NB4 (cell line): ENCODE measurements at places on chromosomes 2 and 18.
A peak's percentile ranks its signal among the peaks of the same experiment; 100 is the strongest.

DNA sequence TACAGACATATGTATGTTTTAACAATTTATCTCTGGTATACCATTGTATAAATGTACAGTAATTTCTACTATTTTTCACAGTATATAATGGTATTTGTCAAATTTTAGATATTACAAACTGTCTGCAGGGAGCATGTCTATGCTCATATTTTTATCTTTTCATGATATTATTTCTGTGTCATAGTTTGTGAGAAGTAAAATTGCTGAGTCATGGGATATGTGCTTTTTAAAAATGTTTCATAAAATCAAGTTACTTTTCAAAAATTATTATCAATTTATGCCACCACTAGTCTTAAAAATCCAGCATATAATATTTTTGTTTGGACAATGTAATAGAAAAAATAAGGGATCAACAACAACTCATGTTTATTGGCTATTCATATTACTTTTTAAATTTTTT is 9.1 kb upstream of the ZNF804A start:
- DNase-seq, result no peak

DNA sequence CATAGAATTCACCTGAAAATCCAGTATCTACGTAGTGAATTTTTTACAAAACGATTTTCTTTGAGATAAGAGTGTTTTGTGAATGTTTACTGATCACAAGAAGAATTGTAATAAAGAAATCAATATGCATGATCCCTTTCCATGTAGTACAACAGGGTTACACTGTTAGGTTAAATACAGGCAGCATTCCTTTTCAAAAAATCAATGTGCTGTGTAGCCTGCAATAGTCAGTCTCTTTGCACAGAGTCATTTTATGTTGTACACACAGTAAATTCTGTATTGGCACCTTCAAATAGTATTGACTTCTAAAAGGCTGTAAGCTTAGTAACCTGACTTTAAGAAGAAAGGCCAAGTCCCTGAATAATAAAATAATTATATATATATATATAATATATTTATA is 63.3 kb downstream of the ZNF407 start:
- no peak for DNase-seq

- DNase-seq, result peak; percentile 51
Measured at GRCh38 chr2:65142515-65142914, 12.6 kb upstream of the RAB1A start.

DNA sequence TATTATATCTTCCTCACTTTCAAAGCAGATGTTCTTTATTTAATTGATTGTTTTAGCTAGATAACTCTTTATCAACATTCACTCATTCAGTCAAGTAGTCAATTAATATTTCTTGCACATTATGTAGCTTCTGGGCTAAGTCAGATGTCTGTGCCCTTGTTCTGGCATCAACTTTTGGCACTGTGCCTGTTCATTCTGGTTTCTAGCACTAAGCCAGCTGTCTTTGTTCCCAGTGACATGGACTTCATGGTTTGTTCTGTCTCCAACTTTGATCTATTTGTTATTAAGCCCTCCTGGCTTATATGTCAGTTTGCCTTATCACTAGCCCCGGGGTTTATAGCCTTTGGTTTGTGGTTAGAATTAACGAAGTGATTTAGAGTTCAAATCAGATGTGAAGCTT is 247.9 kb upstream of the SYT4 start:
- no peak for DNase-seq

GRCh38 chr2:159035790-159036411 is 67.5 kb downstream of the TANC1 start:
- DNase-seq, result peak; percentile 33

DNA sequence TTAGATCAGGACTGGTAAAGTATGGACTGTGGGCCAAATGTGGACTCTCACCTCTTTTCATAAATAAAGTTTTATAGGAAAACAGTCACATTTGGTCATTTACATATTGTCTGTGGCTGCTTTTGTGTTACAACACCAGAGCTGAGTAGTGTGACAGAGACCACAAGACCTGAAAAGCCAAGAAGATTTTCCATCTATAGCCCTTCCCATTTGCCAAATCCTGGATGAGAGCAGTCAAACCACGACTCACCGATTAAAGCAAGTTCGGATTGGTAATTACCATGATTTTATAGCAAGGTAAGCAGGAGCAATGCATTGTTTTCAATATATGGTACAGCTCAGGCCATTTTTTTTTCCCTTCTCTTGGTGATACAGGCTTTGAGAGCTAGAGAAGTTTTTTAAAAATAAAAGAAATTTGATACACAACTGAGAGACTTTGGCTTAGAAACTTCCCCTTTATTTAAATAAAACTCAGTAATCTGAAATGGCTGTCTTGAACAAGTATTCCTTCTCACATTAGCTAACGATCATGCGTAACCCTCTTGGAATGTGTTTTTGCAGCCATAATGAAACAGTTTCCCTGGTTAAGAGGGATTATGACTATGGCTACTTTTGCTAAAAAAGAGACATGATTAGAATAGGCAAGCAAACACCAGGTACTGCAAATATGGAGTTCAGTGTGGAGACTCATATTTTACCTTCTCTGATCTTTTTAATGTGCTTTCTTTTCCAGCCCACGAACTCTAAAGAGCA is 9.5 kb upstream of the MALL start:
- DNase-seq, result no peak

DNA sequence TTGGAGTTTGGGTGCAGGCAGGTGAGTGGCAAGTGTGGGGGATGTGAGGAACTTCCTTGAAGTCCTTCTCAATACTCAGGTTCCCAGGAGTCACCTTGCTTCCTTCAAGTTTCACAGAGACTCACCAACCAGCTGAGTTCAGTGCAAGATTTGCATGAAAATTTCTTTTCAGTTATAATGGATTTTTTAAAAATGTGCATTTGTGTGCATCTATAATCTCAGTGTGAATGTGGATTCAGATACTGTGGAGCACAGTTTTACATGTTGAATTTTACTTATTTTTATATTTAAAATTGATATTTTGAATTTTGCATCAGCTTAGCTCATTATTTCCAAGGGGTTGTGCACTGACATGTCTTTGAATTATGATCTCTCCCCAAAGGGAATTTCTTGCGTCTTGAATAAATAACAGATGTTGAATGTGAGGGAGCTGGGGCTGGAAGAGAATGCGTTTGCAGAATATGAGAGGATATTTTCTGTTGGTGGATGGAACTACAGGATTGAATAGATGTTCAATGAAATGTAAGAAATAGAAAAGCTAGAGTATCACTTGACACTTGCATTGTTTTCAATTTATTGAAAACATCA is 184.3 kb downstream of the RPRM start:
- DNase-seq, result no peak

GRCh38 chr2:120236791-120237190 is 13.6 kb upstream of the TMEM185B start:
- DNase-seq, result no peak

GRCh38 chr2:42233976-42234441 is 64.9 kb downstream of the EML4 start:
- DNase-seq, result no peak

GRCh38 chr2:105081006-105081601 is 43.2 kb downstream of the MRPS9 start:
- no peak for DNase-seq

- no peak for DNase-seq
Measured at GRCh38 chr2:222283634-222284033, 15.2 kb downstream of the PAX3 start.

GRCh38 chr2:239928391-239929350 is 96.5 kb downstream of the NDUFA10 start:
- DNase-seq, result no peak

DNA sequence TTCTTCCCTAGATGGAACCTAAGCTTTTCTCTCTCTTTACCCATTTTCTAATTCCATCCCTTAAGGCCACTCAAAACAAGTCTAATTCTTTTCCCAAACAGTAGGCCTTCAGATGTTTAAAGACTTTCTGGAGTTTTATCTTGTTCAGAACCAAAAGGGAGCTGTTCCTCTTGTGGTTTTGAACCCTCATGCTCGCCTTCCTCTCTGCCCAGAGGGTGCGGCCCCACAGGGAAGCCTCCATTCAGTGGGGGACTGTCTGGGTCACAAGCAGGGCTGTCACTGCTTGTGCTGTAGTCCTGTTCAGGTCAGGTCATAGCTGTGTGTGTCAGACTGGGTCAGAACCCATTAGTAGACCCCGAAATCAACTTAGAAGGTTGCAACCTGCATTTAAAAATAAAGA is 56.5 kb downstream of the TET3 start:
- DNase-seq, result peak; percentile 56

- DNase-seq, result no peak
Measured at GRCh38 chr2:17573085-17573803, 32.7 kb downstream of the VSNL1 start.

- DNase-seq, result peak; percentile 69
Measured at GRCh38 chr18:13136904-13137669, 81.5 kb upstream of the LDLRAD4 start.

DNA sequence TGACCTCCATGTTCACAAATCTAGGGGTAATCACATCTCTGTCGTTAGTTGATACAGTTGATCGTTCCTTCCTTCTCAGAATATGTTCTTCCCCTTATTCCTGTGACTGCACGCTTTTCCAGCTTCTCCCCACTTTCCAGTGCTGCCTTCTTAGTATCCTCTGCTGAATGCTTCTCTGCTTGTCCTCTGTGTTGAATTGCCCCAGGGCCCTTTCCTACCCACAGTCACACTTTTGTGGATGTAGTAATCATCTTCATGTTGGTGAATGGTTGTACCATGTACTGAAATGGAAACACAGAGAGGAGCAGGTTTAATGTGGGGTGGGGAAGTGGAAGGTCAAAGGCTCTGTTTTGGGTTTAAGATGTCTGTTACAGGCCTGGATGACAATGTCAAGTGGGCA is 47.2 kb downstream of the EML6 start:
- no peak for DNase-seq

DNA sequence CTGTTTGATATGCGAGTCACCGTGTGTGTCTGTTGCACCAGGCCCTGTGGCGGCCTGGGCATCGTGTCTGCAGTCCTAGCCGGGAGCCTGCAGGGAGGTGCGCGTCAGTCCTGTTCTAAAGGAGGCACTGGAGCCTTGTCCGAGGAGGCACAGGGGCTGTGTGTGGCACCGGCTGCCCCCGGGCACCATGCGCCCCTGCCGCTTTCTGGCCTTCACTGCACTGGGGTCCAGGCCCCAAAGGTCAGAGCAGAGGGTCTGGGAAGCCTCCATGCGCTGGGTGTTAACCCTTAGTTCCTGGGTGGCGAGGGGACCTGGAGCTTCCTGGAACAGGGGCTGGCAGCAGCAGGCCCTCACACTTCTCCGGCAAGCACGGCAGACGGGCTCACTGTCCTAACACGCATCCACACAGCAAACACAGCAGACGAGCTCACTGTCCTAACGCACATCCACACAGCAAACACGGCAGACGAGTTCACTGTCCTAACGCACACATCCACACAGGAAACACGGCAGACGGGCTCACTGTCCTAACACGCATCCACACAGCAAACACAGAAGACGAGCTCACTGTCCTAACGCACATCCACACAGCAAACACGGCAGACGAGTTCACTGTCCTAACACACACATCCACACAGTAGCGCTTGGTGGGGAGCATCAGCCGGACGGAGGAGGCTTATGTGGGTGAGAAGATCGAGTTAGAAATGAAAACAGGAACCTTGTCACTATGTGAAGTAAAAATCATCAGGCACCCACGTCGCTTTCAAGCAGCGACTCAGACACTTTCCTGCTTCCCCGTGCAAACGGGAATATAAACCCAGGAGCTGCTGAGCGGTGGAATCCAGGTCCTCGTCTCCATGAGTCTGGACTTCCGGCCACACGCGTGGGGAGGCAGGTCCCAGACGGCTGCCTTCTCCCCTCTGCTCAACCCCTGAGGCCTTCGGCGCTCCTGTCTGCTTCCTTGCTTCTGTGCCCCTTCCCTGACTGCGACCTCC is 65.3 kb downstream of the TPO start:
- DNase-seq, result no peak

DNA sequence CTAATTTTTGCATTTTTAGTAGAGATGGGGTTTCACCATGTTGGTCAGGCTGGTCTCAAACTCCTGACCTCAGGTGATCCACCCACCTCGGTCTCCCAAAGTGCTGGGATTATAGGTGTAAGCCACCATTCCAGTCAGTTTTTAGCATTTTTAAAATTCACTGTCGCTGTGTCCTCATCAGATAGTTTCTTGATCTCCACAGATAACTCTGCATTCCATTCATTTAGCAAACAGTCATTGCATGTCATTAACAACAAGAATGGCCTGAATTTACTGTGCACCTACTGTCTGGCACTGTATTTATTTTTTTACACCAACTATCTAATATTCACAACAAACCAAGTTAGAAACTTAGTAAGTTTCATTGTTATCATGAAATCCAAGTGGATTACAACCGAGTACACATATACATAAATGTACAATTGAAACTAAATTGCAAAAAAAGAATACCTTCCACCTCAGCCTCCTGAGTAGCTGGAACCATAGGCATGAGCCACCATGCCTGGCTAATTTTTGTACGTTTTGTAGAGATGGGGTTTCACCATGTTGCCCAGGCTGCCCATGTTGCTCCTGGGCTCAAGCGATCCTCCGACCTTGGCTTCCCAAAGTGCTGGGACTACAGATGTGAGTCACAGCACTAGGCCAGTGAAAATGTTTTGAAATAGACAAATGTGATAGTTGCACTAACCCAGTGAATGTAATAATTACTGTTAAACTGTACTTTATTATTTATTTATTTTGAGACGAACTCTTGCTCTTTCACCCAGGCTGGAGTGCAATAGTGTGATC is 4.3 kb downstream of the MCEE start:
- DNase-seq, result no peak

GRCh38 chr2:202671317-202672035 is 36.7 kb downstream of the FAM117B start:
- no peak for DNase-seq

DNA sequence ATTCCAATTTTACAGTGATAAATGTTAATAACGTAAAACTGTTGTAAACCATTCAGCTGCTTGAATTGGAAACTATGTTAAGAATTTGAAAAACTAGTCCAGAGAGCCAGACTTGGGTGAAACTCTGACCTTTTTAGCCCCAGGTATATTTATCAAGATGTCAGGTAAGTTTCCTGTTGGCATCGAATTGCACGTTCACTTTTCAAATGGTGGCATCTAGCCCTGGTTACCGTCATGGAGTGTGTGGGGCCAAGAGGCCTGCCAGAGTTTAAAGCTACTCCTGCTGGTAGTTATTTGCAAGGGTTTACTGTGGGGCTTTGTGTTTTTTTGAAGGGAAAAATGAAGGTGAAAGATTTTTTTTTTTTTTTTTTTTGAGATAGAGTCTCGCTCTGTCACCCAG is 109.9 kb downstream of the WDSUB1 start:
- no peak for DNase-seq

- no peak for DNase-seq
Measured at GRCh38 chr2:53827398-53828175, 32.2 kb downstream of the GPR75 start.
